ENCODE measurements at places on chromosomes 1 and 21.

DNA sequence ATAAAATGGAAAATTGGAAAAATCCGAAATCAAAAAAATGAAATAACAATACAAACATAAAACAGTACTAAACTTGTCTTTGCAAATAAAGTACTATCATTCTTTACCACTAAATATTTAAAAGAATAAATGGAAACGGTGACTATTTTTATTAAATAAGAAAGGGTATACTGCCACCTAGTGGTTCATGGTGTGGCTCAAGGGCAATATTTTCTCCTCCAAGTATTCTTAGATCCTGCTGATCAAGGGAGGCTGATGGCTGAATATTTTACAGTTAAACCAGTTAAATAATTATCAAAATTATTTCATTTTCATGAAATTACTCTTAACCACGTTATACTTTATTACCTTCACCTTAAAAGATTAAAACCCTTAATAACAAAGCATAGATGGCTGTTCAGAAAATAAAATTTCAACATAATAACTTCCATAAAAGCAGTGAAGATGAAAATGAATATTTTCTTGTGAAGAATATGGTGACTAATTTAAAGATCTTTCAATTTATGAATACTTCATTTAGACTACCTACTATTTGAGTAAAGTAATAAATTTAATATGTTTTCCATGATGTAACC lies 1793.9 kb downstream of the NCAM2 start:
- DNase-seq, result no peak

DNA sequence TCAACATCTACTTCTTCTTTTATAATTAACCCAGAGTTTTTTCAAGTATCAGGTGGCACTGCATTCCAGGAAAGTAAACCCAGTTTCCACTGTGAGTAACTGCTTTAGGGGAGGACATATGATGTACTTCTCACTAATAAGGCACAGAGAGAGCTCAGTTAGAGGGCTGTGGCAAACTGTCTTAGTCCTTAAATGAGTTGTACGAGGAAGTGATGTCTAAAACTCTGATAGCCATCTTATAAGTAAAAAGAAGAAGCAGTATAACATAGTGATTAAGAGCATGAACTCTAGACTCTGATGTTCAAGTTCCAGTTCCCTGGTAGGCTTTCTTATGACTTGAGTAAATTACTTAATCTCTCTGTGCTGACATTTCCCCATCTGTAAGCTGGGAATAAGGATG lies 58.7 kb upstream of the PTGS2 start:
- no peak for DNase-seq

DNA sequence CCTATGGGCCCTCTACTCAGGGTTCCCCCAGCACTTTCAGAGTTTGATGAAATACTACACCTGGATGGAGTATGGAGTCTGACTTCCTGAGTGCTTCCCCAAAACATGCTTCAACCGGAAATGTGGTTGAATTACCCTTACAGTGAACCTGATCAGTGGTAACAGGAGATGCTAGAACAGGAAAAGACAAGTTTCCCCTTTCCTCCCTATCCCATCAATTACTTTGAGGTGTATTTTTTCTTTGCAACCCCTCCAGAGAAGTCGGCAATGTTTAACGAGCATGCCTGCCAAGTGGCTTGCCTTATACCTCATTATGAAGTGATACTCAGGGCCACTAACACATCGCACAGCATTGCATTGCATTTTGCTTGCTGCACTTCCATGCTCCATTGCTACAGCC lies 7.0 kb downstream of the KRTAP15-1 start:
- no peak for DNase-seq

GRCh38 chr1:178571807-178572206 lies 58.9 kb downstream of the TEX35 start:
- no peak for DNase-seq

DNA sequence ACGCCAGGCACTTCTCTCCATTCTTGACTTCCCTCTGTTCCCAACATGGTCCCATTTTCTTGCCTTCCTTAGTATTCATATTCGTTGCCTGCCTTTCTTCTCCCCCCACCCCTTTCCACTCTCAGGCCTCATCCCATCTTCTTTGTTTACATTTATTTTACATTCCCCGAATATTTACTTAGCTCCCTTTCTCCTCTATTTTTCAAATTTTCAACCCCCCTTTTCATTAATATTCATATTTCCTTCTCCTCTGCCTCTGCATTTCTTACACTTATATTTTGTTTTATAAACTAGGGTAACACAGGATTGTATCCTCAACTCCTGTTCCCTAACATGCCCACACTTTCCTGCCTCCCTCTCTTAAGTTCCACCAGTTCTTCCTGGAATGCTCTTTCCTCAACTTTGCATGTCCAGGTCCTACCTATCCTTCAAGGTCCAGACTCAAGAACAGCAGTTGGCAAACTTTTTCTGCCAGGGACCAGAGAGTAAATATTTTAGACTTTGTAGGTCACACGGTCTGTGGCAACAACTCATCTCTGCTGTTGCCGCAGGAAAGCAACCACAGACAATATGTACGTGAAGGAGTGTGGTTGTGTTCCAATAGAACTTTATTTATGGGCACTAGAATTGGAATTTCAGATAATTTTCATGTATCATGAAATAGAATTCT lies 29.8 kb upstream of the A3GALT2 start:
- DNase-seq, result no peak

GRCh38 chr1:145688328-145688727 lies 18.8 kb downstream of the PDZK1 start:
- DNase-seq, result no peak

GRCh38 chr1:76428028-76428427 lies 353.5 kb downstream of the ST6GALNAC3 start:
- no peak for DNase-seq

DNA sequence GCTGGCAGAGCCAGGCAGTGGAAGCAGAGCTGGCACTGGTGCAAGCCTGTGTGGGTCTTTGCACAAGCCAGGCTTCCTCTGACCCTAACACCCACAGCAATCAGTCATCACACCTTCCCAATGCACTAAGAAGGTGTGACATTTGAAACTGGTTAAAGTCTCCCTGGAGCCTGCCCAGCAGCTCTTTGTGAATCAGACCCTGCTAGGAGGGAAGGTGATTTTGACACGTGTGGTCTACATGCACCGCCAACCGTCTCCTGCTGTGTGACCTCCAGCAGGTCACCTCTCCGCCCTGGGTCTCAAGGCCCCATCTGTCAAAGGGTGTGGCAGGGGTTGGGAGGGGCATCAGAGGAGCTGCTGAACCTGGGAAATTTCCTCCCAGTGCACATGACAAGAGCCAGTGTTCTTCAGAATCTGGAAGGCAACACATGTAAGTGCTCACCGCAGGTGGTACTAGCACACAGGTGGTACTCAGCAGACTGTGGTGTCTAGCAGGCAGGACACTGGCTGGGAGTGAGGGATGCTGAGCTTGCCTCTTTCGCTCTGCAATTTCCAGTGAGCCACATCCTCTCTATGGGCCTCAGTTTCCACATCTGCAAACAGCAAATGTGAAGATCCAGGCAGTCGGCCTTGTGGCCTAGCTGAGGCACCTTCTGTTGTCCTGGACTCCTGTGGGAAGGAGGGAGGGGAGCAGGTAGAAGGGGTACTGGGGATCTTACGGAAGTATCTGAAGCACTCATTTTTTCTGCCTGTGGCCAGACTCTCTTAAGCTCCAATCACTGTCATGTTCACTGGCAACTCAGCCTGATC lies 123.2 kb downstream of the DMRTB1 start:
- DNase-seq, result no peak

DNA sequence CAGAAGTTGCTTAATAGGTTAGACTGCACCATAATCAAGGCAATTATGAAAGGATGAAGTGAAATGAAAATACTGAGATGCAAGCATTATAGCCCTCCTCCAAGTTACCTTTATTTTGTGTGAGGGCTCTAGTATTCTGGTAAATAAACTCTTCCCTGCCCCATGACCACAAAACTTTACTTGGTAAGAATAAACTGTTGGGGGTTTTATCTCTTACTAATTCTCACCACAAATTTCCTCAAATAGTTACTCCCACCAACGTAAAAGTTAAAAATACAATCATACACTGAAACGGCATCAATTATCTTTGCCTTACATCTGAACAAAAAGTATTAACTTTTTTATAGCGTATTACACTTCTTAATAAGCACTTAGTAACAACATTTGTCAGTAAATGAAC lies 29.5 kb downstream of the C21orf91 start:
- no peak for DNase-seq

- DNase-seq, result no peak
These were observed 105.3 kb downstream of the BACH1 start for GRCh38 chr21:29403922-29404538.

GRCh38 chr21:32192291-32193097 lies 86.4 kb downstream of the MIS18A start:
- no peak for DNase-seq

DNA sequence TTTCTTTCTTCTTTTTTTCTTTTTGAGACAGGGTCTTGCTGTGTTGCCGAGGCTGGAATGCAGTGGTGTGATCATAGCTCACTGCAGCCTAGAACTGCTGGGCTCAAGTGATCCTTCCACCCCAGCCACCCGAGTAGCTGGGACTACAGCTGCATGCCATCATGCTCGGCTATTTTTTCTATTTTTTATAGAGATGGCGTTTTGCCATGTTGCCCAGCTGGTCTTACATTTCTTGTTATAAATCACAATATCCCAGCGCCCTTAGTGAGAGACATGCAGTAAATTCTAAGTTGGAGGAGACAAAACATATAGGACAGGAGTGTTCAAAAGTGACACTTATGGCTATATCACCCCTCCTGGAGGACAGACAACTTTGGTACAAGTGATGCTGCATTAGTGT lies 31.3 kb upstream of the ACTN2 start:
- DNase-seq, result no peak

GRCh38 chr1:222124602-222125001 lies 382.7 kb upstream of the DUSP10 start:
- DNase-seq, result no peak

- no peak for DNase-seq
These were observed 3.8 kb downstream of the TFF2 start for GRCh38 chr21:42346866-42347600.

GRCh38 chr1:27928216-27928954 lies 6.4 kb upstream of the SMPDL3B start:
- DNase-seq, result no peak

- no peak for DNase-seq
These were observed 20.1 kb downstream of the RAP1A start for GRCh38 chr1:111639602-111640198.

DNA sequence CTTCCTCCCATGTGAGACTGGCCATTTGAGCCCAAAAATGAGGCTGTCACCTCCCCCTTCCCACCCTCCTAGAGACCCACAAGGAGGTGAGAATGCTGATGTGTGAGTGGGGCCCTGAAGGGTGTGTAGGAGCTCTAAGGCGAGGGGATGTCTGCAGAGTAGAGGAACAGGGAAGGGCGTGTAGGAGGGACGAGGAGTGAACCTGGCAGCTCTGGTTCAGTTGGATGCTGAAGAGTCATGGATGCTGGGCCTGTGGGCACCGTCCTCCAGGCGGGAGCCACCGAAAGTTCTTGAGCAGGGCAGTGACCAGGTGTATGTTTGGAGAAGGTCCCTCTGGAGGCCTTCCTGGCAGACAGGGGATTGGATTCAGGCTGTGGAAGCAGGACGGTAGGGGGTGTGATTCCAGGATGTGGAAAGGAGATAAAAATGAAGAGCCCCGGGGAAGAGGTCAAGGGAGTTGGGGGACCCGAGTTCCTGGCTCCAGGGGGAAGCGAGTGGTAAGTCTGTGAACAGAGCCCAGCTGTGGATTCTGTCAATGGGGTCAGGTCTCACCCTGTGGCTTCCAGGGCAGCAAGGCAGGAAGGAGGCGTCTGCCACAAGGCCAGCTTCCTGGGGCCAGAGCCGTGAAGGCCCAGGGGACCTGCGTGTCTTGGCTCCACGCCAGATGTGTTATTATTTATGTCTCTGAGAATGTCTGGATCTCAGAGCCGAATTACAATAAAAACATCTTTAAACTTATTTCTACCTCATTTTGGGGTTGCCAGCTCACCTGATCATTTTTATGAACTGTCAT lies 7.9 kb downstream of the SAMD11 start:
- DNase-seq, result no peak

DNA sequence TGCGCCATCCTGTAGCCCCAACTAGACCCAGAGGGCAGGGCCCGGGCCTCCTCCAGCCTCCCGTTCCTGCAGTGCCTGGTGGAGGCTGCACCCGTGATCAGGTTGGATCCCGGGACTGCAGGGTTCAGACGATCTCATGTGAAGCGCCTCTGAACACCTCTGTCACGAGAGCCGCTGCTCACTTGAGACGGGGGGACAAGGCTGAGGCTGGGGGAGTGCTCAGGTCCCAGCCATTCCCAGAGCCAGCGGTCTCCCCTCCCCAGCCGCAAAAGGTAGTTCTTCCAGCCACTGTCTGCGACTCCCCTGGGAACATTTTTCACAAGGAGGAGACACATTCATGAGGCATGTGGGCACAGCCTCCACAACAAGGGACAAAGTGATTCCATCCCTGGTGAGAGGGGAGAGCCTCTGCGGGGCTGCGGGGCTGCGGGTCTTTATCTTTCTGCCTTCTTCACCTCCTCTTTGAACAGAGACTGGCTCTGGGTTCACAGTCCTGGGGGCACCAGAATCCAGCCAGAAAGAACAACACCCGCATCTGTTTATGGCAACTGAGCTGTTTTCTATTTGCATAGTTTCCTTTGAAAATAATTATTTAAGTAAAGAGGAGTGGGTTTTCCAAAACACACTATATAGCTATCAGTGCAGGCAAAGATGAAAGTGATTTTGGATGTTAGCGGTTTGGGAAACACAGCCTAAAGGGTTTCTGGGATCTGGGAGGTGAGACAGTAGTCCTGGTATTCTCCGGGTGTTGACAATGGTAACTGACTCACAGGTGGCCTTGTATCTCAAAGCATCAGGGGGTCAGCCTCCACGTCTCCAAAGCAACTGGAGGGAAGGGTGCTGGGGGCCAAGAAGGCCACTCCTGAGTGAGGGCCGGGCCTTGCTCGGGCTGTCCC lies 13.0 kb upstream of the LDLRAP1 start:
- no peak for DNase-seq

- no peak for DNase-seq
These were observed 397.0 kb upstream of the ADAMTS5 start for GRCh38 chr21:27363719-27364477.

GRCh38 chr21:23936224-23936623 lies 1671.1 kb downstream of the MRPL39 start:
- DNase-seq, result no peak

- no peak for DNase-seq
These were observed 419.4 kb upstream of the USP24 start for GRCh38 chr1:55634516-55634915.

DNA sequence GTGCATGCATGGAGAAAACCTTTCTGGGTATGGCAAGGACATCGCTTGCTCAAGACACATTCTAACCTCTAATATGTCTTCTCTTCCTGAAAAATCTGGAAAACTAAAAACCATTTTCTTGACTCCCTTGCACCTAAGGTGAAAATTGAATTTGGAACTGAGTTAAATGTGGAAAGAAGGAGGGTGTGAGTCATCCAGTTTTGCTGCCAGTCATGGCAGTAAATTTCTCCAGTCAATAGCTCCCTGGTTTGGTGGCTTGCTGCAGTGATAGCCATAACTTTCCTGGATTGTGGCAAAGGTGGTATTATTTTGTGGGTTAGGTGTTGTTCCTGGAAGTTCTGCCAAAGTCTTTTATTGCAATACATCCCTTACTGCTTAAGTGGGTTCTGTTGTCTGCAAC lies 2.5 kb downstream of the ZCCHC17 start:
- DNase-seq, result no peak

GRCh38 chr1:246355411-246356230 lies 151.5 kb downstream of the SMYD3 start:
- DNase-seq, result no peak

Data from stimulated activated CD4-positive, alpha-beta T cell treated with anti-CD3 and anti-CD28 coated beads, Interleukin-4, amount 100 ng/mL, for 1 hour (primary cell).